Stimulated activated CD4-positive, alpha-beta T cell treated with anti-CD3 and anti-CD28 coated beads, Interleukin-4, amount 100 ng/mL, for 24 hours (primary cell): ENCODE measurements at places on chromosomes 5 and 9.

DNA sequence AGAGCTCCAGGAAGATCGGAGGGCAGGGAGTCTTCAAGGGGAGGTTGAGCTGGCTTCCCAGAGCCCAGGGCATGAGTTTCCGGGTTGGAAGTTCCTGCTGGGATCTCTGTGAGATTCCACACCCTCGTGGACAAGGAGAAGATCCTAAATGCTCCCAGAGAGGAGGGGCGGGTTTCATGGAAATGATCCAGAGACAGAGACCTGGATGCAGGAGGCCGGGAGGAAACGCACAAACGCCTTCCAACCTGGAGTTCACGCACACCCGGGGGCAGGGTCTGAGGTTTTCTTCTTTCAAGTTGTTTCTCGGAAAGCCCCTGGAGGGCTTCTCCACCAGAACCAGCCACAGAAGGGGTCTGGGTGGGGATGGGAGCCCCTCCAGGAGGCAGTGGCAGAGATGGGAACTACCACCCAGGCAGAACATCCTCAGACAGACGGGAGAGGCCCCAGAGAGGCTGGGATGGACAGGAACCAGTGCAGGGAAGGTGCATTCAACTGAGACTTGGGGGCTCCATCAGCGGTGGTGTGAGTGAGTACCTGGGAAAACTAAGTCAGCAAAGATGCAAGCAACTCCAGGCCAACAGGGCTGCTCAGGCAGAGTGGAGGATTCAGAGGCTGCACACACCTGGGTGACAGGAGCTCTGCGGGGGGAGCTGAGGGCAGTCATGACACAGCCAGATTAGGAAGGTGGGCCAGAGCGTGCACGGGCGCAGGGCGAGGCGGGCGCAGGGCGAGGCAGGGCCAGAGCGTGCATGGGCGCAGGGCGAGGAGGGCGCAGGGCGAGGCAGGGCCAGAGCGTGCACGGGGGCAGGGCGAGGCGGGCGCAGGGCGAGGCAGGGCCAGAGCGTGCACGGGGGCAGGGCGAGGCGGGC, 52.1 kb upstream of the EXOC3 start:
- no peak for DNase-seq

DNA sequence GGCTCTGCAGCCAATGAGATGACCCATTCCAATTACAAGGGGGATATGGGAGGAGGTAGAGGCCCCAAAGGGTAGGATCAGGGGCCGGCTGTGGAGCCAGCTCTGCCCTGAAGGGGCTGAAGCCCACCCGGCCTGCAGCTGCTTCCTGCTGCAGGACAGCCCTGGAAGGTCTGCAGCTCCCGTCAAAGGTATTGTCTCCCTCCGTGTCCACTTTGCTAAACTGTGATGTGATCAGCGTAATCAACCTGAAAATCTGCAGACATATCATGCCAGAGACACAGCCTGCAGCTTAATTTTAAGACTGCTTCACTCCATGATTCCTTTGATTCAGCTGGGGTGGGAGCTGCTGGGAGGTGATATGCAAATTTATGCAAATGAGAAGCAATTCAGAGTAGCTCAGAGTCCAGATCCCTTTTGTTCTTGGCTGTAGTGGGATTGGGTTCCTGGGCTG, 90.7 kb downstream of the GADD45G start:
- no peak for DNase-seq

- no peak for DNase-seq
Measured at GRCh38 chr5:64923151-64923685, 154.5 kb downstream of the CWC27 start.

- DNase-seq, result no peak
Measured at GRCh38 chr9:137354153-137354844, 52.2 kb upstream of the NRARP start.

- DNase-seq, result no peak
Measured at GRCh38 chr5:83802686-83803085, 82.0 kb upstream of the HAPLN1 start.

DNA sequence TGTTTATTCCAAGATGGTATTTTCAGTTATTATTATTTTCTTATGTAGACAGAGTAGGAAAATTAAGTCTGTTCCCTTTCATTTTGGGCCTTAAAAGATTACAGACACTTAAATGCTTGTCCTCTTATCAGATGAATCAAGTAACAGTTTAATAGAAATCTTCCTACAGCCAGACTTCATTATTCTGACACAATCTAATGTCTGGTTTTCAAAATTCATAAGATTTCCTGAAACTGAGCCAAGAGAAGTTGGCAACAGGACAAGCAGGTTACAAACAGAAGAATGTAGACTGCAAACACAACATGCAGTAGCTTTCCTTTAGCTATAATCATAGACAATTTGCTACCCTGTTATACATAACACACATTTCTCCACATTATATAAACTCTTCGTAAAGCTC, 130.5 kb downstream of the FBXL17 start:
- no peak for DNase-seq

DNA sequence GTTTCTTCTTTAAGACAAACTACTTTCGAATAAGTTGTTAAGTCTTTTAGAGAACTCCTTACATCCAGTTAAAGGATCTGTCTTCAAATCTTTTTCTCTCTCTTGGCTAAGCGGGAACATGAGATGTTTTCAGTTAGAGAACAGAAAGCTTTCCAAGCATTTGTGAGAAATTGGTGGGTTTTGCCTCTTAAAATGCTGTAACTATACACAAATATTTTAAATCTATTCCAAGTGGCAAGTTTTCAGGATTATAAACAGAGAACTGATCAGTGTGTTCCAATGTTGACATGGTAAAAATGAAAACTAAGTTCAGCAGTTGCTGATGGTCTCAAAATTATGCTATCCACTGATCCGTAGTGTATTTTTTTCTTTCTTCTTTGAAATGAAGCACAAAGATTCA, 100.4 kb downstream of the EBF1 start:
- no peak for DNase-seq

- no peak for DNase-seq
Measured at GRCh38 chr5:39998518-39998917, 573.7 kb upstream of the DAB2 start.

DNA sequence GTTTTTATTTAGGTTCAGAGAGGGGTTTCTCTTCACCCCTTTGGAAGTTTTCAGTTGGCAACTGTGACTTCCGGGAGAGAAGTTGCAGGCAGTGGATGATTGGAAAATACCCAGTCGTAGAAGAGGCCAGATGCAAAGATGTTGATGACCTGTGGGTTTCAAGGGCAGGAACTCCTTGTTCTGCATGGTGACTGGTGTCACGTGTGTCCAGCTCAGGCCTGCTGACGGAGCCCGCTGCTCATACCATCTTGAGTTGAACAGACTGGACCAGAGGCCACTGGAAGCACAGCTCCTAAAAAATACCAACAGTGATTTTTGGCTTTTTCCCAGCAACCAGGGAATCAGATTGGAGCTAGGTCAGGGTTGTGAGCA, 243.9 kb upstream of the KLF4 start:
- no peak for DNase-seq

GRCh38 chr9:105864248-105864898, 170.0 kb downstream of the TMEM38B start:
- no peak for DNase-seq

DNA sequence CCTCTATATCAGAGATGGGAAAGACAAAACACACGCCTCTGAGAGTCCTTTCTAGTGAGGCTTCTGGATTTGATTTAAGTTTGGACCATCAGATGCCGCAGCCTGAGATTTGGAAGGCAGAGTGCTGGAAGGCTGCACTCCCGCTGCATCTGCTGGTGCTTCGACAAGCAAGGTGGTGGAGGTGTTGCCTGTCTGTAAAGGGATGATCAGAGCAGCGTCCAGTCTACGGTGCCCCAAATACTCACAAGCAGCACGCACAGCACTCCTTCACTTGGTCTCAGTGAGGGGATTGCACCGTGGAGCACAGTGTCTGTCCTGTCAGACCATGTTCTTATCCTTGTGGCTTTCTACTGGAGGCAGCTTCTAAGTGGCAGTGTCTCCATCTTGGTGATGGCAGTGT, 221.4 kb downstream of the GADD45G start:
- DNase-seq, result no peak

DNA sequence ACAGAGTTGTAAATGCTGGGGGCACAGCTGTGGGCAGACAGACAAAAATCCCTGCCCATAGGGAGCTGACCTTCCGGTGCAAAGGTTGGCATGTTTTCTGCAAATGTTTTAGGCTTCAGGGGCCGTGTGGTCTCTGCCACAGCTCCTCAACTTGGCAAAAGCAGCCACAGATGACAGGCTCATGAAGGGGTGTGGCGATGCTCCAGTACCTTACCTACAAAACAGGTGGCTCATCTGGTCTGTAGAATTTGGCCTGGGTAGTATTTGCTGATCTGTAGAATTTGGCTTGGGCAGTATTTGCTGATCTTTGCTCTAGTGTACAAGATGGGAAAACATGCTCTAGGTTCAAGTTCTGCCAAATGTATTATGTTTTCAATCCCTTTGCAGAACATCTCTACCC, 283.9 kb downstream of the GADD45G start:
- no peak for DNase-seq

- DNase-seq, result no peak
Measured at GRCh38 chr5:140176031-140176387, 1.0 kb downstream of the CYSTM1 start.

GRCh38 chr5:107666051-107666655, 4.6 kb downstream of the EFNA5 start:
- DNase-seq, result no peak

- no peak for DNase-seq
Measured at GRCh38 chr5:113103330-113103729, 126.7 kb downstream of the DCP2 start.

DNA sequence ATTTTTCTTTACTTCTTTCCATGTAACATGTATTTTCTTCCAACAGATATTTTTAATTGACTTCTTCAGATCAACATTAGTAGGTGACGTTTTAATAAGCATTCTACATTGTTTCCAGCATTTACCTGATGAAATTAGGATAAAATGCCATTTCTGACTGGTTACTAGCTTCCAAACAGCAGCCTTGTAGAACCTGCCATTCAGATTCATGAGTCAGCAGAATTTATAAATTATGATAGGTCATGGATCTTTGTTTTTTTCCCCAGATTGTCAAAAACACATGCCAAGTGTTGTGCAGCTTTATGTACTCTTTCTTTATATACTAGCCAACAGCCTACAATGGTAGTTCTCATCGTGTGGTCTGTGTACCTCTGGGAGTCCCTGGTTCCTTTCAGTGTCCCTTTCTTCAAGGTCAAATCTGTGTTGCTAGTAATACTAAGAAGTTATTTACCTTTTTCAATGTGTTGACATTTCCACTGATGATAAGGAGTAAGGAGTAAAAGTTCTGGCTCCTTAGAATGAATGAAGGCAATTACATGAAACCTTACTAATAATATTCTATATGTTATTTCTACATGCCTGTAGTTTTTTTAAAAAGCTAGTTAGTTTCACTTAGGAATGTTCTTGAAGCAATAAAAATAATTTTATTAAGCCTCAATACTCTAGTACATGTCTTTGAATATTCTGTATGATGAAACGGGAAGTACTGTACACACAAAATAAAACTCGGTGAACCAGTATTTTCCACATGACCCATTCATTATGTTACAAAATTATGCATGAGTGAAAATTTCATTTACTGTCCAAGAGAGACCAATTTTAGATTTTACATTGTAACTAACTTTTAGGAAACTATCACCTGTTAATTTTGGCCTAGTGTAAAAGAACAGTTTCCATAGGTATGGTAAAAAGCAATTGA, 135.8 kb downstream of the ZCCHC7 start:
- DNase-seq, result no peak

GRCh38 chr5:167356374-167356773, 935.1 kb upstream of the WWC1 start:
- DNase-seq, result no peak

GRCh38 chr9:119273325-119273904, 95.8 kb downstream of the BRINP1 start:
- DNase-seq, result no peak

- no peak for DNase-seq
Measured at GRCh38 chr5:76958991-76959767, 6.3 kb downstream of the CRHBP start.

DNA sequence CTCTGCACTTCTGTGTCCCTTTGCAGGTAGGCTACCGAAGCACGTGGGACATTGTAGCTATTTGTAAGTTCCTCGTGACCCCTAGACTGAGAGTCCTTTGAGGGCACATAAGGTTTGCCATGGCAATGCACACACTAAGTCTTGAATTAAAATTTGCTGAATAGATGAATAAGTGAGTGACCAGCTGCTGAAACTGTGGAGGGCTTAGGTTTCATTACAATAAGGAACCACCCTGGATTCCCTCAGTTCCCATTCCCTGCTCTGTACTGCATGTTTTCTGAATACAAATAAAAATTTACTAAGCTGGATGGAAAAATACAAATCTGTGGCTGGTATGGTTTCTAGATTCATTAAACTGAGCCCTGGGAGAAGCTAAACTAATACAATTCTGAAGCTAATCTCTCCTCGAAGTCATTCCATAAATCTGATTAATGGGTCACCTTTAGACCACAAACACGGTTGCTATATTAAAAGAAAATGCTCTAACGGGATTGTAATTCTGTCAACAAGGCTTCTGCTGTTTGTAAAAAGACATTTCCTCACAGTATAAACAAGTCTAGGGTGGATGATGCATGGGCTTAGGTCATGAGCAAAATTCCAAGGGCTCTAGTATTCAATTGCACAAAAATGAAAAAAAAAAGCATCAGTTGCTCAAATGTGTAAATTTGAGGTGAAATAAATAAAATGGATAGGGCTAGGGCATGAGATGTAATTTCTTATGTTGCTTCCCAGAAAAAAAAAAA, 172.3 kb downstream of the ATP10B start:
- no peak for DNase-seq

- DNase-seq, result no peak
Measured at GRCh38 chr5:38672059-38672788, 115.8 kb upstream of the LIFR start.

DNA sequence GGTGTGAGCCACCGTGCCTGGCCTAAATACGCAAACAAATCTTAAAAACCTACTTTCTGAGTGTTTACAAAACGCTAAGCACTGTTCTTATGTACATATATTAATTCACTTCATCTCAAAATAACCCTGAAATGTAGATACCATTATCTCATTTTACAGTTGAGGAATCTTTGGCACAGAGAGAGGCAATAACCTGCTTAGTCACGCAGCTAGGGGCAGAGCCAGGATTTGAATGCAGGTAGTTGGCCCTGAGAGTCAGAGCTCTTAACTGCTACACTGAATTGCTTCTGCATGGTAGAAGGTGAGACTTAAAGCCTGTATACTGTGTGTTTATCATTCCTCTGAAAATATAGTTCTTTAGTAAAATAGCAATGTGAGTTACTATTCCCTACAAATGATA, 21.9 kb downstream of the ARHGEF37 start:
- no peak for DNase-seq

DNA sequence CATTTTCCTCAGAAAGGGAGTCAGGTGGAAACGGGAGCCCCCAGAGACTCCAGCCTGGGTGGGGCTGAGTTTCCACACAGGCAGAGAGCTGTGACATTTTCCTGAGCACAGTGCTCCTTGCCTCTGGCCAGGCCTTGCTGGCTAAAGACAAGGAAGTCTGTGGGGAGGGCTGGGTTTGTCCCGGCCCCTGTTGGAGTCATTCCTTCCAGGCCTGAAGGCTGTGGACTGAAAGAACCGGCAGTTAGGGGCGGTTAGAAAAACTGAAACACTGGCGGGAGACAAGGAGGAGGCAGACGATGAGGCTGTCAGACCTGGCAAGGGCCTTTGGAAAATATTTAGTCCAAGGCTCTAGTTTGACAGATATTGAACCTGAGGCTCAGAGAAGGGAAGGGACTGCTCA, 29.9 kb downstream of the COL15A1 start:
- DNase-seq, result no peak
